NCI-H345 (cell line): ENCODE measurements at places on chromosomes 11 and 22.

DNA sequence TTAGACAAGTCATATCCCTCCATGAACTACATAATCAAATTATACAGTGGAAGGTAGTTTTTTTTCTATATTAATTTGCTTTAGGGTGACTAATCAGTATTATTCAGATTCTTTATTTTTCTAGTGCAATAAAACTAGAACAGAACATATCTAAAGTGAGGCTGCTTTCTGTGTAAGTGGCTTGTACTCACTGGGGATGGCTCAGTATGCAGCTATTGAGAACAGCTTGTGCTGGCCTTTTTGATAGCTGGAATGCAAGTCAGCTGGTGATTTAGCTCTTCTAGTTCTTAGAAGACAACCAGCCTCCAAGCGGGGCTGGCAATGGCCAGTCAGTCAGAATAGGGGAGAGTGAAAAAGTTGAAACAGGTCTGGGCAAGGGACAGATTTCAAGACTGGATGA, 119.4 kb downstream of the BLID start:
- no peak for DNase-seq

DNA sequence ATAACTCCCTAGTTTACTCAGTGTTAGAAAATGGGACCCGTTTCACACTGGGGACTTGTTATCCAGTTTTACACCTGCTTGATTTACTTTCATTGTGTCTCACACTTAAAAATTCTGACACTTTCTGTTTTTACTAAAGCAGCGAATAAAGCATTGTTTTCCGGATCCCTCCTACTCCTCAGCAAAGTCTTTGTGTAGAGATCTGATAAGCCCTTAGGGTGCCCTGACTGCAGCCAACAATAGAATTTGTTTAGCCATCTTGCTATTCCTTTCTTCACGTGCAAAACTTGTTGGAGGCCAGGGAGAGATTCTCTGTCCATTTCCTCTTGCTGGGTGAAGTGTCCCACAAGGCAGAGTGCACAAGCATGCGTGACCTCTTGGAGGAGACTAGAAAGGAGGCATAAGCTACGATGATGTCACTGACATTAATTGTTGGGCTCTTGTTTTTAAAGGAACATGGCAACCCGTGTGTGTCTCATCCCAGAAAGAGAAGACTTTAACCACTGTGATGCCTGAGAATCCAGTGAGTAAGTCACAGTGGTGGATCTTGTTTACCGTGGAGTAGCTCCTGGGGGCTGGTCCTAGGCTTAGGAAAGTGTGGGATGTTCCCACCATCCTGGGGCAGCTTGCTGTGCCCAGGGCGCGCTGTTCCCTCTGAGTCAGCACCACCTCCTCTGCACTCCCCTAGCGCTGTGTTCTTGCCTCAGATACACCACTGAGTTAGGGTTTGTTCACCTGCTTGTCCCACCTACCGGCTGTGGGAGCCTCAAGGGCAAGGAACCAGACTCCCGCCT, 27.7 kb downstream of the MICAL2 start:
- no peak for DNase-seq

- no peak for DNase-seq
These were observed 60.6 kb upstream of the CD44 start for GRCh38 chr11:35078470-35078735.

DNA sequence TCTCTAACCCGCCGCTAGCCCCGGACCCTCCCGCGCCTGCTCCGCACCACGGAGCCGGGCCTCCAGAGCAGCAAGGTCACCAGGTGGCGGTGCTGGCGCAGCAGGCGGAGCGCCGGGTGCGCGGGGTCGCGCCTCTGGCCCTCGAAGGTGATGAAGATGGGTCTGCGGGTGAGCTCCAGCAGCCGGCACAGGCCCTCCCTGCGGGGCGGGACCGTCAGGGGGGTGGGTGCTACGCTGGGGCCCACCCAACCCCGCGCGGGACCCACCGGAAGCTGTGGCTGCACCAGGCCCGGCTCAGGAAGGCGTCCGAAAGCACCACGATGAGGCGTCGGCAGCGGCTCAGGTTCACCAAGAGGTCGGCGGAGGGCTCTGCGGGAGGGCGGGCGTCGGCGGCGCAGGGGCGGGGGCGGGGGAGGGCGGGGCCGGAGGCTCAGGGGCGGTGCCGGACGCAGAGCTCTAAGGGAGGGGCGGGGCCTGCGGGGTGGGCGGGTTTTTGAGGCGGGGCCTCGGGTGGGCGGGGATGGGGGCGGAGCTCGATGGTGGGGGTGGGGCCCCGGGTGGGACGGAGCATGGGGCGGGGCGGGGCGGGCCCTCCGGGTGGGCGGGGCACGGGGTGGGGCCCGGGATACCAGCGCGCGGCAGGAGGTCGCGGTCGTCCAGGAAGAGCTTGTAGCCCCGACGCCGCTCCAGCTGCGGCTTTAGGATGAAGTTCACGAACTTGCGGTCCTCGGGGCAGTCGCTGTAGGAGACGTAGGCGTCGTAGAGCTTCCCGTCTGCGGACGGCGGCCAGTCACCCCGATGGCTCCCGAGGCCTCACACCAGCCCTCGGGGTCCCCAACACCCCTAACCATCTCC, 7.8 kb downstream of the SIGIRR start:
- peak; percentile 28 for DNase-seq

DNA sequence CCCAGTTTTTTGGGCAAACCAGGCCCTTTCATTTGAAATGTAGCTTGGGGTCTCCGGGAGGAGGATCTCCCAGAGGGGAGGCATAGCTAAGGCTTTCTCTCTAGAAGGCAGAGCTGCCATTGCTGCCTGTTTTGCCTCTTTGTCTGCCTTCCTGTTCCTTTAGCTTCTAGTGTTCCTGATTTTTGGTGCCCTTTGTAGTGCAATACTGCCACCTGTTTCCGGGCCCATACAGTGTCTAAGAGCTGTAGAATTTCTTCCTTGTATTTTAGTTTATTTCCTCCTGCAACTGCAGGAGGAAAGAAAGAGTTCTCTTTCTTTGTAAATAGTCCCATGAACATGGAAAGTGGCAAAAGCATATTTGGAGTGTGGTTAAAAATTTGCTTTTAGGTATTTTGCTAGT, 19.3 kb upstream of the GLYATL1 start:
- no peak for DNase-seq

- DNase-seq, result no peak
These were observed 22.4 kb upstream of the CACNG2 start for GRCh38 chr22:36726007-36726380.

- DNase-seq, result no peak
These were observed 39.0 kb downstream of the ADAMTS8 start for GRCh38 chr11:130389335-130389935.

GRCh38 chr11:60918939-60919265, 4.9 kb downstream of the TMEM109 start:
- no peak for DNase-seq

- DNase-seq, result no peak
These were observed 84.5 kb downstream of the CEP164 start for GRCh38 chr11:117412176-117412575.

DNA sequence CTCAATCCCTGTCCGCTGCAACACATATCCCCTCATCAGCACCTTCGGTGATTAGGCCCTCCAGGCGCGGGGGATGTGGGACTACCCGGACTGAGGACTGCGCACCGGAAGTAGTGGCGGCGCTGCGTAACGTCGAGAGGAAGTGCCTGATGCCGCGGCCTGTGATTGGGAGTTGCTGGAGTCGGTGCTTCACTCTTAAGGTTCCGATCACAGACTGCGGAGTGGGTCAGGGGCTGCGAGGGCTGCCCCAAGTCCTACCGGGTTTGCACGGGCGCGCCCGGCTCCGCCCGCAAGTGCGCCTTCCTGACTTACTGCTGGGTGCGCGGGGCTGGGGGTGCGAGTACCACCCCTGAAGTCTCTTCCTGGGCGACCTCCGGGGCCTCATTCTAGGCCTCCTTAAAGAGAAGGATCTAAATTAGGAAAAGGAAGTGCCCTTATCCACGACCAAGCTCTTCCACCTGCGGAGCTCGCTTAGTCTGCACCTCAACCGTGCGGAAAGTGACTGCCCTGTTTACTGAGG, at the start of gene ALKBH3:
ALKBH3 (plus strand) TSS at position 192 of the 520 bp plus-strand sequence. CDS start 1,822 bp downstream, outside the sequence.
- DNase-seq, result peak; percentile 90
